Activated T-cell treated with anti-CD3 and anti-CD28 coated beads for 48 hours (primary cell): ENCODE measurements at places on chromosomes 2 and 18.

- no peak for DNase-seq
Measured at GRCh38 chr2:172997031-172997430, 78.6 kb upstream of the MAP3K20 start.

GRCh38 chr18:58967751-58968254 lies 103.1 kb downstream of the ZNF532 start:
- no peak for DNase-seq

GRCh38 chr2:170090229-170090628 lies 87.7 kb upstream of the MYO3B start:
- no peak for DNase-seq

DNA sequence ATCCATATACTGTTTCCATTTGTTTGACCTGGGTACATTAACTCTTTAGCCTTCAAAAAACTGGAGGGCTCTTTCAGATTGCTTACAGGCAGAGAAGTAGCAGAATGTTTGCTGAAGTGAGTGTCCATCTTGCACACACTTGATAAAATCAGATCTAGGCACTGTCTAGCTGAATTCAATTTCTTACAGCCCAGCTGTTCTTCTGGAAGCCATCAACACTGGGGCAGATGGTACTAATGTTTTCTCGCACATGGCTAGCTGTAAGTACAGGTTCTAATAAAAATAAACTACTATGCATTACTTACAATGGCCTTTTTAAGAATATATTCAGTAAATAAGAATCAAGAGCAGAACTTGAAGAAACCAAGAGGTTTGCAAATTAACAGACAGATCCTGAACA lies 175.9 kb downstream of the NBAS start:
- no peak for DNase-seq

GRCh38 chr2:54228945-54229344 lies 27.1 kb downstream of the TSPYL6 start:
- DNase-seq, result no peak

DNA sequence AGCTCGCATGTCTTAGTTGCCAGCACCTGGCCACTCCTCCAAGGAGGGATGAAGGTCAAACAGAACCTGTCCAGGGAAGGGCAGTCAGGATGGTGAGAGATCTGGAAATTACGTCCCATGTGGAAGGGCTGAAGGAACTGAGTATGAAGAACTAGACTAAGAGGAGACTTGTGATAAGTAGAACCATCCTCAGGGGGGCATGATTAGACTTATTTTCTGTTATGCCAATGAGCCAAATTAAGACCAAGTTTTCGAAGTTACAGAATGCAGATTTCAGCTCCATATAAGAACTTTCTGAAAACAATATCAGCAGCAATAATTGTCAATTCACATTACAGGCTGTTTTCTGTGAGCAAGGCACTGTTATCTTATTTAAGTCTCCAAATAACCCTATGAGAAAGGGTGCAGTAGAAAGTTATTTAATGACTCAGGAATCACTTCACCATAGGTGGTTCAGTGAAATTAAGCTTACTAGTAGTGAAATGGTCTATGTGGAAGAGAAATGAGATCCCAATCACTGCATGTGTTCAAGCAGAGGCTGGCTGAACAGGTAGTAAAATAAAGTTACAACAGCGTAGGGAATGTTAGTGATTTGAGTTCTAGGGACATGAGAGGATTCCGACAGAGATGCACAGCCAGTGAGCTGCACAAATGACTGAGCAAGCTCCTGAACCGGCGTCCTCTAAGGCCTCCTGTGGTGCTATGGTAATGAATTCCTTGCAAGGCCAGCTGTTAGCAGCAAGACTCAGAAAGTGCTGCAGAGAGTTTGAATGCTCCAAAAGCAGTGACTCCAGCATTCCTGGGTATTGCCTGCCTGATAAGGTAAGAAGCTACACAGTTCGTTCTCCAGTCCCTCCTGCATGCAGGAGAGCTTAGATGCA lies 4.5 kb upstream of the DYM start:
- no peak for DNase-seq

DNA sequence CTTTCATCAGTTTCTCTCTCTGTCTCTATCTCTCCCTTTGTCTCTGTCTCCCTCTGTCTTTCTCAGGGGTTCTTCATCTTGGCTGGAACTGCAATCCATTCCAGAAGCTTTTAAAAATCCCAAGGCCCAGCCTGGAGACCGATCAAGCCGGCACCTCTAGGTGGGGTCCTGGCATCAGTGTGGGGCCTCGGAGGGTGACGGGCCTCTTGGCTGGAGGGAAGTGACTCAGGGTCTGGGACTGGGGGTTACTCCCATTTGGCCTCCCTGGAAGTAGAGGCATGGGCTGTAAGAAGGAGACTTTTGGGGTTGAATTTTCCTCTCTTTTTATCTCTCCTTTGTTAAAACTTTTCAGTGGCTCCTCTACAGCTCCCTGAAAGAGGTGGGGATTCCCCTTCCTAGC lies 52.8 kb upstream of the OTOF start:
- DNase-seq, result no peak

- no peak for DNase-seq
Measured at GRCh38 chr2:234137400-234138014, 87.0 kb downstream of the SPP2 start.

DNA sequence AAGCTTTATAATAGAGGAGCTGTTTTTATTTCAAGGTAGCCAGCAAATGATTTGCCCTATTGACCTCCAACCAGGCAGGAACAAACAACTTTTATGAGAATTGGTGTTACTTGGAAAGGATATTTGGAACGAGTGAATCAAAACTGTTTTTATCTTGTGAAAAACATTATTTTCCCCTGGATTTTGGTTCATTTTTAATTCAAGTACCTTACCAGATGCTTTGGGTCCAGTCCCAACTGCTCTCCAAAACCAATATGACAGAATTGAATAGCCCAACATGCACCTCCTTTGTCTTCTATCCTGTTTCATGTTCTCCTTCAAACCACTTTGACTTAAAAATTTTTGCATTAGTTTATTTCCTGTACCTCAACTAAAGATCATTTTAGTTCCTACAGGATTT lies 178.6 kb upstream of the RBMS1 start:
- DNase-seq, result no peak

- no peak for DNase-seq
Measured at GRCh38 chr2:96317584-96317997, 7.5 kb upstream of the ITPRIPL1 start.

GRCh38 chr2:73350035-73350691 lies 35.5 kb upstream of the ALMS1 start:
- no peak for DNase-seq

GRCh38 chr2:240885566-240885965 lies 10.4 kb downstream of the MAB21L4 start:
- DNase-seq, result no peak

- DNase-seq, result no peak
Measured at GRCh38 chr2:207150284-207150683, 15.5 kb downstream of the KLF7 start.

DNA sequence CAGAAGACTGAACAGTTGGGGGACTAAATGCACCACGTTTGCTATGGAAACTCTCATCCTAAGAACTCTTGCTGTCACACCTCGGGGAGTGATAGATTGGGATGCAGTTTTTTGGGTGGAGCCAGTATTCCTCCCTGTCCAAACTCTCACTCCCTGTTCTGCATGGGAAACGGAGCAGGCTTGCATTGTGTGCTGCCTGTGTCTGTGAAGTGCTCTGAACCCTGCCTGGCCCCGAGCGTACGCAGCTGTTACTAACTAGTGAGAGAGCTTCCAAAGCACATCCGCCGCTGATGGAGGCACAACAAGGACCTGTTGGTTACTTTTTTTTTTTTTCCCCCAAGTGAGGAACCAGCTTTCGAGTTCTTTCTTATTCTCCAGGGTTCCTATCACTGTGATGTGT lies 195.5 kb downstream of the ANAPC1 start:
- DNase-seq, result no peak
